Stimulated activated CD4-positive, alpha-beta T cell treated with anti-CD3 and anti-CD28 coated beads, Interleukin-4, amount 100 ng/mL, for 48 hours (primary cell): ENCODE measurements at places on chromosomes 5 and 9.

DNA sequence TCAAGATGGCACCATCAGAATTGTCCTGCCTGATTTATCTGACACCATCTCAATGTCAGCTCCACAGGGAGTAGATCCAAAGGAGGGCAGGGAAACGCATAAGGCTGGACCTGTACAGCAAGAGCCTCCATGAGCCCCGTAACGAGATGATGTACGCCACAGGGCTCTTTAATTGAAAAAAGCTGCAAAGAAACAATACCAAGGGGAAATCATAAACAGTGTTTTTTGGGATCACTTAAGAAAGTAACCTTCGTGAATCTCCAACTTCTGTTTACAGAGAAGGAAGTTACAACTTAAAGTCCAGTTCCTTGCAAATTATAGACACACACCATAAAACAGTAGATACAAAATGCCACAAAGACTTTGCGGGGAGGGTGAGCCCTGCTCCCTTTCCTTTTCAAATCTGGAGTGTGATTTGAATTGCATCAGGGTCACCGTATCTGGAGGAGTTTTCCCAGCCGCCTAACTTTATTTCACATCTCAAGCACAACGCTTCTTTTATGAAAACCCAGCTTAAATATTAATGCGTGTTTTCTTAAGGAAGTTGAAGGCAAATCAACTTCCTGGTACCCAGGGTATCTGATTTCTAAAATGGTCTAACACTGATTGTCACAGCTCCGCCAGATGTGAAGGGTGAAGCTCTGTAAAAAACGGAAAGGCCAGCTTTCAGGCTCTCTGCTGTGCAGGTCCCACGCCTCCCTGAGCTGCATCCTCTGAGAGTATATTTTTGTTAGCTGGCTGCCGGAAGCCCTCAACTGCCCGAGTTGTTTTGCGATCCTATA lies 88.9 kb downstream of the EBF1 start:
- no peak for DNase-seq

DNA sequence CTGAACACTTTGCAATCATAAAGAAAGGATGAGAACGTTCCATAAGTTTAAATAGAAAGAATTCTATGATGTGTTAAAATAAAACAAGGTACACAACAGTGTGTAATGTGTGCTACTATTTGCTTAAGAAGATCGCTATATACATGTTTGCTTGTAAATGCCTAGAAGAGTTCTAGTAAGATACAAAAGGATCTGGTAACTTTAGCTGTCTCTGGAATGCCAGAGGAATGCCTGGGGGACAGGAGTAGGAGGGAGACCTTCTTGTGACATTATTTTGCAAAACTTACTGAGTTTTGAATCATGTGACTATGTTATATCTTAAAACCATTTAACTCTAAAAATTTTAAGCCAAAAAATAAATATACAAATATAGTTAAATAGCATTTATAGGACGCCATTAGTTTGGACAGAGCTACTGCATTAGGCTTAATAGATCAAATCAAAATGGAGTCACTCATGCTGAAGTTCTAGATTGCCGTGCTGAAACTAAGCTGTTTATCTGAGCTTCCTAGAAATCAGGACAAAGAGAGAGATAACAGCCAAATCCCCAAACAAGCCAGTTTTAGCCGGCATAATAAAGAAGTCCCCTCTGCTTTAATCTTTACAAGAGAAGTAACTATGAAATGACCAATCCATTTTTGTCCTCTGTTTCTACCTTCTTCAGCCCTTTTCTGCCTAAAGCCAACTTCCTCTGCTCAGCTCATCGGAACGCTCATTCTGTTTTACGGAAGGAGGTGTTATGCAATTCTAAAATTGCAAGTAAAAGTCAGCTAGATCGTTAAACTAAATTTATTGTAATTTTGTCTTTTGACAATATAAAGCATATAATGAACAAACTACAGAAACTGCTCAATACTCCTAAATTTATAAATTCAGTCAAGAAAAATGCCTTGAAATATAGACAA lies 44.8 kb downstream of the LIX1 start:
- no peak for DNase-seq

GRCh38 chr5:135864503-135865435 lies 30.3 kb downstream of the SLC25A48 start:
- no peak for DNase-seq

GRCh38 chr5:2725980-2726765 lies 25.3 kb downstream of the IRX2 start:
- DNase-seq: no peak

DNA sequence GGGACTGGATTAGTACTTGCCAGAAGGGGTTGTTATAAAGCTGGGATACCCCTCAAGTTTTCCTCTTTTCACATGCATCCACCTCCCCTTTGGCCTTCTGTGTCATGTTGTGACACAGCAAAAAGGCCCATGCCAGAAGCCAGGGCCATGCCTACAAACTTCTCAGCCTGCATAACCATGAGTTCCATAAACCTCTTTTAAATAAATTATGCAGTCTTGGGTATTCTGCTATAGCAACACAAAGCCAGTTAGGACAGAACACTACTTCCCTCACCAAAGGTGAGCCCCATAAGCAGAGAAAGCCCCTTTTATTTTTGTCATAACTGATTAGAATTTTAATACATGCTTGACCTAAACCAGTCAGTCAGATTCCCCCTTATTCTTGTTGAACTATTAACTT lies 801.3 kb downstream of the DNAH5 start:
- DNase-seq: no peak

- DNase-seq: no peak
Observed at GRCh38 chr5:97142521-97143254, at the start of gene LIX1. LIX1 (minus strand) TSS chr5:97142611; CDS start chr5:97142576, 35 bp downstream.

- DNase-seq: no peak
Observed at GRCh38 chr9:112542593-112543292, 56.1 kb downstream of the KIAA1958 start.
